ENCODE measurements at places on chromosomes 2 and 18. TPM values are rescaled to one million over a fixed set of nuclear protein-coding genes. Genes with fewer than 3 reads are reported as not detected.

DNA sequence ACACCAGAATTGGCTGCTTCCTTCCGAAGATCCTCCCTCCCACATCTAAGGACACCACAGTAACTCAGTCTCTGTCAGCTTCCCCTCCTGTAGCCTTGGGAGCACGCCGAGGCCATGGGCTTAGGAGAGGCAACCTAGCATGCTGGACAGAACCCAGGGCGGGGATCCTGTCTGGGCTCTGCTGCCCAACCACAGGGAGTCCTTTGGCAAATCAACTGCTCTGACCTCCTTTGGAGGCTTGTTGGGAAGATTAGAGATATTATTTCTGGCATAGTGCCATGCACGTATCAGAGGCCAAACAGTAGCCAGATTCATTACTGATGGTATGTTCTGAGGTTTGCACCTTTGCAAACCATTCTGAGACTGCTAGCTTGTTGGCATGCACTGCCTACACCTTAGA is 262.7 kb upstream of the EPAS1 start:
- DNase-seq, result no peak

DNA sequence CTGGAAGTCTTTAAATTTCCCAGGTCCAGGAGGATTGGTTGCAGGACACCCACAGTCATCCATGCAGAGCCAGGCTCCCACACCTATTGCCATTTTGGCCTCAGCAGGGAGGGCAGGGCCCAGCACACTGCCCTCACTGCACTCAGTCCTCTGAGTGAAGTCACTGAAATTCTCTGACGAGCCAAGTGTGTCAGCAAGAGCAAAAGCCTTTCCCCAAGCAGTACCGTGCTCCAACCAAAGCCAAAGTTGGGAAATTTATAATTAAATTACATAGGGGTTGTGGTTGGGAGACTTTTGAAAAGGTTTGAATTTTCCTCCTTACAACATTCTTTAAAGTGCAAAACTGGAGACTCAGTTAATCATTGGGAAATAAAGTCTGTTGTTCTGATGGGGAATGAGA is 98.5 kb upstream of the CD226 start:
- DNase-seq, result no peak

DNA sequence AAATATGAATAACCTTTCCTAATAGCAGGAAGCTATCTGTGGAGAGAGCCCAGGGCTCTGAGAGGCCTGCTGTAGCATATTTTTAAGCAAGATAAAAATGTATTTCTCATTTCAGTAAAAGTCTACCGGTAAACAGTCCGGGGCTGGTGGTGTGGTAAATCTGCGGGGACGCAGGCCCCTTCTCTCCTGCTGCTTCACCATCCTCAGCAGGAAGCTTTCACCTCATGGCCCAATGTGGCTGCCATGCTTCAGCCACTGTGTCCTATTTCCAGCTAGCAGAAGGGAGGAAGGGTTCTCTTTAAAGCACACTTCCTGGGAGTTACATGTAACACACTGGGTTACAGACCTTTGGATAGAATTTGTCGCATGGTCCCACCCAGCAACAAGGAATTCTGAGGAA is 79.5 kb upstream of the ODC1 start:
- DNase-seq, result no peak

GRCh38 chr2:238256594-238257104 is 16.8 kb upstream of the HES6 start:
- DNase-seq, result peak; percentile 86

DNA sequence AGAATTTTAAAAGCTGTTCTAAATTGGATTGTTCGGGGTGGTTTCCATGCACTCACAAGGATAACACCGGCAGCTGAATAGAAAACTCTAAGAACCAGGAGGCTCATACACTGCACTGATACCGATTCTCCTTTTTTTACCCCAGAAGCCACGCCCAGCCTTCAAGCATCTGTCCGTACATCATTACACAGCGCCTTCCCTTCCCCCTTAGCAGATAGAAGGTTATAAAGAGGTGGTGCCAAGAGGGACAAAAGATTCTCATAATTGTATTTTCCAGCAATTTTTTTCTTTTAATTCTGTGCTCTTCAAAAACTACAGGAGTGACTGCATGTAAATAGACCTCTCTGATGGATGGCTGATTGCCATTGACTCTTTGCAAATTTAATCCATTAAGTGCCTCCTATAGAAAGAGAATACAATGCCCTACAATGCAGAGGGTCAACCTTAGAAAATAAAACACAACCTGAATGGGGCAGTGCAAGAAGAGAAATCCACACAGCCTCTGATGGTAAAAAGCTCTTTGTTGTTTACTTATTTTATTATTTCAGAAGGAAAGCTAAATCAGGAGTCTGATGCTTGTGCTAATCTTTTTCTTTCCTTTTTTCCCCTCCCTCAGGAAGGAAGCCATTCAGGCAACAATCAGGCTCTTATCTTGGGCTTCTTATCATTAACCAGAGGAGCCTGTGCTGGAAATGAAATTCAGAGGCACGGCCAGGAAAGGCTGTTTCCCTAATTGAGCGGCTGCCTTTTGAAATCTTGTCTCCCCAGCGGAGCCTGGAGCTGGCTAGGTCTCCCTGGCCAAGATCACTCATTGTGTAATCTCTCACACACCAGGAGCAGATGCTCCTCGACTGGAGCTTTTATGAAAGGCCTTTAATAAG is 198.9 kb upstream of the NABP1 start:
- DNase-seq, result no peak

DNA sequence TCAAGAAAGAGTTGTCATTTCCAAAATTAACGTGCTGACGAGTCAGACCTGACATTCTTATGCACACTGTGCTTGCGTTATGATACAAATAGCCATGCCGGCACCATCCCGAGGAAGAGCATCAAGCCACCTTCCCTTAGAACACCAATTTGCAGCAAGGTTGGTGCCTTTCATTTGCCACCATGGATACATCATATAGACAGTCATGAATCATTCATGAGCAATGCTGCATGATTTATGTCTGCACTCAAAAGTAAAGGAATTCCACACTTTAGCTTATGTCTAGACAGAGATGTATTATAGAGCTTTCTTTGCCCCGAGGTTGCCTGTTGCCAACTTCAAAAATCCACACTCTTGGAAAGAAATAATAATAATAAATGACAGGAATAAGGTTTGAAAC is 166.9 kb downstream of the VWC2L start:
- no peak for DNase-seq

GRCh38 chr2:177733322-177733855 is 339.2 kb downstream of the PDE11A start:
- no peak for DNase-seq

LOXHD1 gene
- polyA plus RNA-seq, result not detected

PJVK gene
- polyA plus RNA-seq, result 3.6 TPM
